Neural crest cell (in vitro differentiated cells): ENCODE measurements at places on chromosomes 1 and 21. TPM values are rescaled to one million over a fixed set of nuclear protein-coding genes. Genes with fewer than 3 reads are reported as not detected.

EEIG2 gene
- total RNA-seq, result 16.1 and 17.4 TPM in 2 replicates

AMPD1 gene
- total RNA-seq, result not detected in 2 replicates

SHISA4 gene
- 10.8 and 11.7 TPM in 2 replicates for total RNA-seq

ST6GALNAC5 gene
- total RNA-seq, result 37.4 and 45.6 TPM in 2 replicates

DNA sequence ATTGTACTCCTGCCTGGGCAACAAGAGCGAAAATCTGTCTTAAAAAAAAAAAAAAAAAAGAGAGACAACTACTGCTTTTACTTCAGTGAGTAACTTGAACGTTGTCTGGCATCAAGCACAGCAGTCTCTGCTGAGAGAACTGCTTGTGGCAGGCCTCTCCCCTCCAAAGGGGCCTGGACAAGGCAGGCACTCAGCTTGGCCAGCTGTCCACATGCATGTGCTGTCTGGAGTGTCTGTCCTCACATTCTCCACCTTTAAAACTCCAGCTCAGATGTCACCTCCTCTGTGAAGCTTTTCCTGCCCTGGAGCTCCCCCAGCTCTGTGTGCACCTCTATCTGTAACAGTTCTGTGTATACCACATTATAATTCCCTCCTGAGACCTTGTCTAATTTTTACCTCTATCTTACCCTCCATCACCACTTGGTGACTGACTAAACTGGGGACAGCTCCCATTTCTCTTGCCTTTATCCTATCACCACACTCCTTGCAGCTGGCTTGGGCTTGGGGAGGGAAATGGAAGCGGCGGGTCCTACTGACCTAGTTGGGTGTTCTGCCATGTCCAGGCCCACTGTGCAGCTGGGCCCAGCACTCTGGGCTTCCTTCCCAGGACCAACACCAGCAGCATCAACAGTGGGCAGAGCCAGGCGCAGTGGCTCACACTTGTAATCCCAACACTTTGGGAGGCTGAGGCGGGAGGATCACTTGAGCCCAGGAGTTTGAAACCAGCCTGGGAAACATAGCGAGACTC is 71.4 kb upstream of the ARTN start:
- no peak overlapping the region for H3K27ac ChIP-seq
- no peak overlapping the region for H3K4me3 ChIP-seq
- no peak for DNase-seq
- H3K27me3 ChIP-seq, result no peaks in the 10 kb centered on the region

DNA sequence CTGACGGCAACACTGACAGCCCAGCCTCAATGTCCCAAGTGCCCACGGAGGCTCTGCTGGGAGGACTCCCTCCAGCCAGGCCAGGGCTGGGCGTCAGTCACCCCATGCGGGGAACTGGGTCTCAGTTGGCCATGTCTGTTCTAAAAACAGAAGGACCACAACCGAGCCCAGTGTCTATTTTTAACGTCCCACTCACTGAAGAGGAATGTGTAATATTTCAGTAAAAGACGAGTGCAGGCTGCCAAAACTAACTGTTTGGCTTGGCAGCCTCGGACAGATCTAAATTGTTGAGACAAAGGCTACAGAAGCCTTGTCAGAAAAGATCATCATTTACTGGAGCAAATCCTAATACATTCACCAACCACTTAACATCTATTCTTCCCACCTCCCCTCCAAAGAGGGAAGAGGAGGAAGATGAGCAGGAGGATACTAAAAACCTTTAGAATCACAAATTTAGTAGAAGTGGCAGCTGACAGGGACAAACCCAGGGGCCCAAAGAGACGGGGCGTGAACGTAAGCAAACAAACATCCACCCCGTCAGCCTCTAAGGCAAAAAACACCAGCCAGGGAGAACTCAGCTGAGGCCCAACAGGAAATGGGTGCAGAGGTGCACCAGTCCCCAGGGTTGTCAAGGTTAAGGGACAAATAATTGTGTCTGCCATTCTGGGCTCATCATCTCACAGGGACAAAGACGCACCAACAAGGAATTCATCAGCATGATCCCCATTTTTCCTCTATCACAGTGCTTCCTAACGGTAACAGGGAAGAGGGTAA is 18.7 kb downstream of the C1orf198 start:
- H3K36me3 ChIP-seq, result peaks cover 39% of the 10 kb centered on the region
- no peak overlapping the region for H3K4me3 ChIP-seq
- no peaks in the 10 kb centered on the region for H3K27me3 ChIP-seq
- peak overlapping the region; percentile 35 for H3K27ac ChIP-seq
- DNase-seq, result no peak

DNA sequence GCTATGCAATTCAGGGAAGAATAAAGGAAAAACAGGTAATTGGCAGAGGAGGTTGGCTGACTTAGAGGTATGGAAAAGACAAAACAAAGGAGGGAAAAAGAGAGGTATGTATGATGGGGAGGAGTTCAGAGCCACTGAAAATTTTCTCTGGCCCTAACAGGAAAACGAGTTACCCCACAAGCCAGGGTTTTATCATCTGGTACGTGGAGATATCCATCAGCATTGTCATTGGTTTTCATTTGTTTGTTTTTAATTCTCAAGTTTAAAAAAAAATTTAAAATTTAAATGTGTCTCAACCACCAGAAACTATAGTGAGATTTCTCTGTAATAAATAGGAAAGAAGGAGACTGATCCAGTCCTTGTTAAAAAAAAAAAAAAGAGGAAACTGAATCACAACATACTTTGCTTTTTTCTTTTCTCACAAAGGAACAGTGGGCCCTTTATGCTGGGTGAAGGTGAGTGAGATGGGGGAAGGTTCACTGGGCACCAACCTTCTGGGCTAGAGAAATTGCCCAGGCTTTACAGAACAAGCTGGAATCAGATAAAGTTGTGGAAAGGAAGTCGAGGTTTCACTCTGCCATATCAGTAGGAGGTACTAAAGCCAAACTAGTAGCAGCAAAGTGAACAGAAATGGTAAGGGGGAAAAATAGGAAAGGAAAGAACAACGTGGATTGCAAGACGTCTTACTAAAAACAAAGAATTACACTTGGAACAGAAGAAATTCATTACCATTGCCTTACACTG is 2.7 kb downstream of the IFNAR2 start:
- peaks cover 6% of the 10 kb centered on the region for H3K36me3 ChIP-seq
- peaks cover 41% of the 10 kb centered on the region for H3K4me1 ChIP-seq
- H3K27me3 ChIP-seq, result peaks cover 3% of the 10 kb centered on the region
- no peak overlapping the region for H3K4me3 ChIP-seq
- DNase-seq, result no peak

- H3K4me1 ChIP-seq, result no peaks in the 10 kb centered on the region
- H3K27me3 ChIP-seq, result no peaks in the 10 kb centered on the region
- no peak overlapping the region for H3K4me3 ChIP-seq
- no peaks in the 10 kb centered on the region for H3K36me3 ChIP-seq
These were observed 39.8 kb upstream of the LRP8 start for GRCh38 chr1:53367503-53368313.
